MCF 10A (cell line): ENCODE measurements at places on chromosomes 7 and 10. TPM values are rescaled to one million over a fixed set of nuclear protein-coding genes. Genes with fewer than 3 reads are reported as not detected.

- DNase-seq: peak; percentile 66
Observed at GRCh38 chr10:69124563-69125268, 738 bp downstream of the VPS26A start.

GRCh38 chr10:114538181-114538906 lies 119.7 kb downstream of the ABLIM1 start:
- DNase-seq: no peak

- DNase-seq: peak; percentile 81
Observed at GRCh38 chr10:59808896-59809643, 55.8 kb upstream of the MRLN start.

GRCh38 chr7:150869467-150869866 lies 17.1 kb downstream of the AOC1 start:
- DNase-seq: no peak

GRCh38 chr10:86287966-86288579 lies 78.5 kb downstream of the GRID1 start:
- DNase-seq: no peak

DNA sequence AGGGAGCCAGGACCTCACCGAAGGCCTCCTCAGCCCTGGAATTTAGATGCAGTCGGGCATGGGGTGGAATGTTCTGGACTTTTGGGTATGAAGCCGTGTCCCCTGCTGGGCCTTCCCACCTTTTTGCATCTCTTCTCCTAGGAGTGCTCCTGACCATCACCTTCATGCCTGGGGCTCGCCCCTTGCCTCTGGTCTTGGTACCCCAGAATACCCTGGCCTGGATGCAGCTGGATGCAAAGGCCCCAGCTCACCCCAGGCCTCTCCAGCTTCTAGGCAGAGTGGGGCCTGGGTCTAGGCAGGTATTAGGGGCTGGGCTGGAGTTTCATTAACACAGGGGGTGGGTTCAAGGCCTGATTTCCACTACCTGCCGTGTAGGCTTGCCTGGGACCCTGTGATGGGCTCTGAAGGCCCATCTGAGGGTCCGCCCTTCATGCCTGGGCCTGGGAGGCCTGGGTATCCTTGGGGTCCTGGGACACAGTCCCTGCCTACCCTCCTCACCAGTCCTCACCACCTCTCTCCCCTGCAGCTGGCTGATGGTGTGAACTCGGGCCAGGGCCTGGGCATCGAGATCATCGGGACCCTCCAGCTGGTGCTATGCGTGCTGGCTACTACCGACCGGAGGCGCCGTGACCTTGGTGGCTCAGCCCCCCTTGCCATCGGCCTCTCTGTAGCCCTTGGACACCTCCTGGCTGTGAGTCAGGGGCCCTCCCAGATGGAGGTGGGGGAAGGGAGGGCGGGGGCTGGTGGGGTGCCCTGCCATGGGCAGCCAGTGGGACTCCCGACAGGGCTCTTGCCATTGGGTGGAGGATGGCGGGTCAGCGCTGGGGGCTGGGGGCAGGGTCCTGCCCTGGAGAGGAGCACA lies 10.1 kb downstream of the AQP1 start:
- no peak for DNase-seq

GRCh38 chr10:72013202-72013945 lies 49.2 kb downstream of the CHST3 start:
- DNase-seq: no peak

- no peak for DNase-seq
Observed at GRCh38 chr7:75729851-75730274, 8.9 kb downstream of the HIP1 start.

DNA sequence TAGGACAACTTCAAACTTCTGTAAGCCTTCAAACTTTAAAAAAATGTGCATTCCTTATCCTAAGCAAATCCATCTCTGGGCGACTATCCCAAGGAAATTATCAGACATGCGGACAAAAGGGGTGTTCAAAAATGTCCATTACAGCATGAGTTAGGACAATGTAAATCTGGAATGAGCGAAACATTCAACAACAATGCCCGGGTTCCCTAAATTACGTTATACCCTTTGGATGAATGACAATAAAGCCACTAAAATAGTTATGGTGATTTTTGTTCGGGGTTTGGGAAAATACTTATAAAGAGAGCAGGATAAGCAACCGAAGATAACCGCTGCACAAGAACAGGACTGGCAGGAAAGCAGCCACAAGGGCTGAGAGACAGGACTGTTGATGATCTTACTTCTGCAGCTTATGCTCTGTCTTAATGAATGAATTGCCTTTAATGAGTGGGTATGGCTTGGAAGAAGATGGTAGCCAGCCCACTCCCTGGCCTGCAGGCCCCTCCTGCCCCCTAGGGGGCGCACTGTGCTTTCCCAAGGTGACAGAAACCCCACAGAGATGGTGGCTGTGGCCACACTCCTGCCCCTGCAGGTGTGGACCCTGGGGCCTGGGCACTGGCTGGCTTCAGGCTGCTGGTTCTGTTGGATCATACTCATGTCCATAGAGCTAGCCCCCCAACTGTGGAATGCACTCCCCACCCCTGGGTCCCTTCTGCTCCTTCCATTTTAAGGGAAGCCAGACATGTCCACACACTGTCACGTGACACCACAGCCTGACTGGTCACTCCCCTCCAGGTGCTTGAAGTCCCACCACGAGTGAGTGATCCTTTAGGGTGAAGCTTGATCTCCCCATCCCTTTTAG lies 45.0 kb downstream of the ZCCHC24 start:
- DNase-seq: peak; percentile 62

DNA sequence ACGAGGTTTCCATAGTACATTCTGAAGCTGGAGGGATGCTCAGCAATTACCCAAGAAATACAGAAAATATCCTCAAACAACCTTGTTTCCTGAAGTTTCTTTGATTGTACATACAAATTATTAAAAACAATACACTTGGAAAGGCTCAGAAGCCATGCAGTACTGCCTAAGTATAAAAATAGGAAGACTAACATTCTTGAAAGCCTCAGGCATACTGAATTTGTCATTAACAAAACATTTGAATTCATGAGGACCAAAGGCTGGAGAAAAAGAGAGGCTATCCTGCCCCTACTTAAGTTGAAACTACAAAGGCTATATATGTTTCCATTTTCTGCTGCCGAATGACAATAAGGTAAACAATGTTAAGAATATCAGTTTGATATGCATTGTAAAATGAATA lies 54.3 kb upstream of the SGCE start:
- no peak for DNase-seq

- no peak for DNase-seq
Observed at GRCh38 chr10:60742512-60742911, 35.8 kb upstream of the CDK1 start.

- DNase-seq: no peak
Observed at GRCh38 chr10:114767986-114768821, 53.4 kb upstream of the FHIP2A start.

GRCh38 chr10:78548369-78548768 lies 514.7 kb downstream of the RPS24 start:
- DNase-seq: no peak

DNA sequence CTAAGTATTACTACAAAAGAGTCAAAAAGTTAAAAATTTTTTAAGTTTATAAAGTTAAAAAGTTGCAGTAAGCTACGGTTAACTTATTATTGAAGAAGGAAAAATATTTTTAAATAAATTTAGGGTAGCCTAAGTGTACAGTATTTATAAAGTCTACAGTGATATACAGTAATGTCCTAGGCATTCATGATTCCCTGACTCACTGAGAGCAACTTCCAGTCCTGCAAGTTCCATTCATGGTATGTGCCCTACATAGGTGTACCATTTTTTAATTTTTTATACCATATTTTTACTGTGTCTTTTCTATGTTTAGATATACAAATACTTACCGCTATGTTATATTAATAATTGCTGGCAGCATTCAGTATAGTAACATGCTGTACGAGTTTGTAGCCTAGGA lies 92.3 kb downstream of the CTNNA3 start:
- no peak for DNase-seq

DNA sequence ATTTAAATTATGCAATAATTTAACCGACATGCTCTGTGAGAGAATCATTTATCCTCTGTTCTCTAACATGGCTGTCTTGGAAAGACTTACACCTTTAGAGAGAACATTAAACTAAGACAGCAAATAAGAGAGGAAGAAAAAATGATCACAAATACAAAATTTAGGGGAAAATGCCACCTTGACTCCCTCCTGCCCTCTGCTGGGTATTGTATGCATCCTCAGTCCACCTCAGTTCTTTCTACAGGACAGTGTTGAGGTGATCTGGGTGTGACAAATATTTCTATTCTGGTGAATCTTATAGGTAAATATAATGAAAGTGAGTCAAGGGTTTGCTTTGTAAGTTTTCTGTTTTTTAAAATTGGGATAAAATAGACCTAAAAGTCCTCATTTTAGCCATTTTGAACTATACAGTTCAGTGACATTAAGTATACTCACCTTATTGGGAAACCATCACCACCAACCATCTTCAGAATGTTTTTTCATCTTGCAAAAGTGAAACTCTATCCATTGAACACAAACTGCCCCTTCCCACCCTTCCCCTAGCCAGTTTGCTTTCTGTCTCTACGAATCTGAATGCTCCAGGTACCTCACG lies 61.5 kb upstream of the ELMO1 start:
- DNase-seq: peak; percentile 51

DNA sequence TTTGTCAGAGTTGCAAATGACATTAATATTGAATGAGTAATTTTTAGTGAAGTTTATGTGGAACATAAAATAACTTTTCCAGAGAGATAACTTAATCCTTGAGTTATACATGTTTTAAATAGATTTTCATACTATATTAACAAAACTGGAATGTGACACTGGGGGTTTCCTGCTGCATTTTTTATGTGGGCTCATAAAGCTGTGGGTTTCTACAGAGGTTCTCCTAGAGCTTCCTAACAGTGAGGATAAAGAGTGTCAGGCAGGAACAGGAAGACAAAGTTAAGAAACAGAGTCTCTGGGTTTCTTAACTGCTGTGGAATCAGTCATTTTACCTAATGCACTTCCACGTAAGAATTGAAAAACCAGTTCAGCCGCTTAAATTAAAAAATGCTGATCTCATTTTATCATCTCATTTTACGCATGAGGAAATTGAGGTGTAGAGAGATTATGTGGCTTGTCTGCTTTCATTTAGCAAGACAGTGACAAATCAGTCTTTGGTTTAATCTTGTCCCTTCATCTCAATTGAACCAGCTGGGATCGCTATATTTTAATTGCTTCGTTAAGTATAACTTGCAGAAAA lies 5.0 kb downstream of the CD36 start:
- no peak for DNase-seq

- peak; percentile 38 for DNase-seq
Observed at GRCh38 chr10:131891196-131891928, 9.4 kb upstream of the PPP2R2D start.

The CALHM2 gene
- 4.2 TPM in 2 replicates for total RNA-seq

The OR2F1 gene
- total RNA-seq: not detected in 2 replicates

The ARID5B gene
- total RNA-seq: 10.9 and 12.2 TPM in 2 replicates

The DDX56 gene
- 104 and 105 TPM in 2 replicates for total RNA-seq

The BLNK gene
- total RNA-seq: 1.0 and 1.1 TPM in 2 replicates

The WEE2 gene
- total RNA-seq: not detected in 2 replicates

The NUTM2E gene
- 0.12 and 0.37 TPM in 2 replicates for total RNA-seq

The GSTO2 gene
- total RNA-seq: 33.8 and 40.9 TPM in 2 replicates
